ENCODE measurements at places on chromosomes 16 and 17.

DNA sequence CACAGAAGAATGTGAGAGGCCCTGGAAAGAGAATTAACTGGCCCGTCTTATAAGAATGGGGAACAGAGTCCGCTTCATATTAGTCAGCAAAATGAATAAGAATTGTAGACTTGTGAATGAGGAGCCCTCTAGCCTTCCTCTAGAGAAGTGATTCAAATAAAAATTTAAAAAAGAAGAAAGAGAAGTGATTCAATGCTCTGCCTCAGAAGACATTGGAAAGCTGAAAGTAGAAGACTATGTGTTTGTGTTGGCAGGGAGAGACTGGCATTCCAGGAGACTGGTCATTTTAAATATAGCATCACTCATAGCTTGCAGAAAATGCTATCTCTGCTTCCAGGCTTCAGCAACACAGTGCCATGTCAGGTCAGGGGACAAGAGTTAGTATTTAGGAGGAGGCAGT lies 190.6 kb upstream of the HS3ST3A1 start:
- DNase-seq: no peak

- peak; percentile 83 for DNase-seq
Measured at GRCh38 chr17:17356149-17356930, 53.2 kb downstream of the NT5M start.

DNA sequence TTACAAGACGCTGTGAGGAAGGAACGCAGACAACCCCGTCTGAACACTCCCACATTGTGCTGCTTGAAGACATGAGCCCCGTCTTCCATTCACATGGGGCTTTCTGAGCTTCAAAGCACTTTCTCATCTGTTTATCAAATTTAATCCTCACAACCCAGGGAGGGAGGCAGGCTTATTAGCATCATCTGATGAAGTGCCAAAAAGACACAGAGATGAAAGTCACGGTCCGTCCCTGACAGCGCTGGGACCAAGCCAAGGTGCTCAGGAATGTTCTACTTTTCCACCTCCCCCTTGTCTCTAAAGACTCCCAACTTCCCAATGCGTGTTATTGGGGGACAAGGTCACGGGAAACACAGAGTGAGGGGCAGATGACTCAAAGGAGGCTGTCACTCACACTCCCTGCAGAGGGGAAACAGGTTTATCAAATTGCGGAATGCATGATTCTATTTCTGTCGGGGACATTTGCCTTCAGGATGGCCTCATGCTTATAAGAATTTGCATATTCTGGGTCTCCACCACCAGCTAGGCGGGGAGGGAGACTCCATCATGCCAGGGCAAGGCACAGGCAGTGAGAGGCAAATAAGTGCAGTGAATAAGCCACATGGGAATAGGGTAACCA lies 10.7 kb downstream of the XYLT1 start:
- DNase-seq: no peak

DNA sequence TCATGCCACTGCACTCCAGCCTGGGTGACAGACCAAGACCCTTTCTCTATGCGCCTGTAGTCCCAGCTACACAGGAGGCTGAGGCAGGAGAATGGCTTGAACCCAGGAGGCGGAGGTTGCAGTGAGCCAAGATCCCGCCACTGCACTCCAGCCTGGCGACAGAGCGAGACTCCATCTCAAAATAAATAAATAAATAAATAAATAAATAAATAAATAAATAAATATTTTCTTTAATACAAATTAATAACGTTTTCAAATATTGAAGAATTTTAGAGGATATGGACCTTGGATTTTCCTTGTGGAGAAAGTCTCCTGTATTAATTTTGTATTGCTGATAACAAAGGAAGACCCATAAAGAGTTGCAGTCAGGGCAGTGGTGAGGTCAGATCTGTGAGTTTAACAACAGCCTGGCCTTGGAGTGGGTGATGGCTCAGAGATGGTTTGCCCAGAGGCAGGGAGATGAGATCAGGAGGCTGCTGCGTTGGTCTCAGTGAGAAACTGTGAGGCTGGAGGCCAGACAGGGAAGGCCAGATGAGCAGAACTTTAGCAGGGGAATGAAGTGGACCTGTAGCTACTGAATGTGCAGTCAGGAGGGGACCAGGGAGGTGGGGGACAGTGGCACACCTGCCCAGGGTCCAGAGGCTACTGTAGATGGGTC lies 4.4 kb upstream of the ASGR1 start:
- no peak for DNase-seq

DNA sequence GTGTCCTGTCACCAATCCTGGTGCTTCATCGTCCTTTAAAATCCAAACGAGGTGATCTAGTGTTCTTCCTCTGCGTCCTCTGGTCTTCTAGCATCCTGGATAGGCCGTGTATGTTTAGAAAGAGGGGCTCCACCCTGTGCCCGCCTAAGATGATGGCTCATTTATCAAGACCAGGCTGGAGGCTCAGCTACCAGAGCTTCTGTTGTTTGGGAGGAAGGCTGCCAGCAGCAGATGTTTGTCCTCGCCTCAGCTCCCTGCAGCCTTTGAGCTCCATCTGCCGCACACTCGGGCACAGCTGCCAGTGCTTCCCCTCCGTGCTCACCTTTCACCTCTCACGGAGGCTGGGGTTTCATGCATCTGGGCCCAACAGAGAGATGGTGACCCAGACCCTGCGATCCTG lies 954.7 kb upstream of the RBFOX1 start:
- DNase-seq: no peak

DNA sequence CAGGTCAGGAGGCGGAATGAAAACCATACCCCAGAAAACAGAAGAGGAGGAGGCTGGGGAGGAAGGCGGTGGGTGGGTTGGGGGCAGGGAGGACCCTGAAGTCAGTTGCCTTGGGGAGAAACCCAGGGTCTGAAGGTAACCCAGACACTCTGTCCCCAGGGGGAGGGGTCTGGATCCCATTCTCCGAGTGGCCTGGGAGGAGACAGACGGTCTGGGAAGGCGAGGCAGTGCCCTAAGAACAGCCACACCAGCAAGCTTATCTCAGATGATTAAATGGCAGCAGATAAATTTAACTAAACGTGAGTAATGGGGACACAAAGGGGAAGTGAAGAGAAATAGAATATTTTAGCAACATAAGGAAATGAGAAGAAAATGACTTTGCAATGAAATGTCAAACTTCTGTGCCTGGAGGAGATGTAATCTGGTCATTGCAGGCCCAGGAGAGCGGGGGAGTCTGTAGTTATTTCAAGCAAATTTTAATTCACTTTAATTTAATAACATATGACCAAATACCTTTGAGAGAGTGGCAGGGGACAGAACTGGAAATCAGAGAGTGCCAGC lies 21.4 kb upstream of the ZFP90 start:
- DNase-seq: no peak

DNA sequence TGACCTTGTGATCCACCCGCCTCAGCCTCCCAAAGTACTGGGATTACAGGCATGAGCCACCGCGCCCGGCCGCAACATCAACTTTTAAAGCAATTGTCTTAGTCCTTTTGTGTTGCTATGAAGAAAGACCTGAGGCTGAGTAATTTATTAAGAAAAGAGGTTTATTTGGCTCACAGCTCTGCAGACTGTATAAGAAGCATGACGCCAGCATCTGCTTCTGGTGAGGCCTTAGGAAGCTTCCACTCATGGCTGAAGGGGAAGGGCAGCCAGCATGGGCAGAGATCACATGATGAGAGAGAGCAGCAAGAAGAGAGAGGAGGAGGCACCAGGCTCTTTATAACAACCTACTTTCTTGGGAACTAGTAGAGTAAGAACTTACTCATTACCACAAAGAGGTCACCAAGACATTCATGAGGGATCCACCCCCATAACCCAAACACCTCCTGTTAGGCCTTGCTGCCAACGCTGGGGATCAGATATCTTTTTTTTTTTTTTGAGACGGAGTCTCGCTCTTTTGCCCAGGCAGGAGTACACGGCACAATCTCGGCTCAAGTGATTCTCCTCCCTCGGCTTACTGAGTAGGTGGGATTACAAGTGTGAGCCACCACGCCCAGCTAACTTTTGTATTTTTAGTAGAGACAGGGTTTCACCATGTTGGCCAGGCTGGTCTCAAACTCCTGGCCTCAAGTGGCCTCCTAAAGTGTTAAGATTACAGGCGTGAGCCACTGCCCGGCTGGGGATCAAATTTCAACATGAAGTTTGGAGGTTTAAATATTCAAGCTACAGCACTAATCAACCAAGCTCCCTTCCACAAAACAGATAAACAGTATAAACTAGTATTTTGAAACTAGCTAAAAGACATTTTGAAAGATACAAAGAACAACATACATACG lies 21.4 kb upstream of the GPT2 start:
- DNase-seq: no peak

DNA sequence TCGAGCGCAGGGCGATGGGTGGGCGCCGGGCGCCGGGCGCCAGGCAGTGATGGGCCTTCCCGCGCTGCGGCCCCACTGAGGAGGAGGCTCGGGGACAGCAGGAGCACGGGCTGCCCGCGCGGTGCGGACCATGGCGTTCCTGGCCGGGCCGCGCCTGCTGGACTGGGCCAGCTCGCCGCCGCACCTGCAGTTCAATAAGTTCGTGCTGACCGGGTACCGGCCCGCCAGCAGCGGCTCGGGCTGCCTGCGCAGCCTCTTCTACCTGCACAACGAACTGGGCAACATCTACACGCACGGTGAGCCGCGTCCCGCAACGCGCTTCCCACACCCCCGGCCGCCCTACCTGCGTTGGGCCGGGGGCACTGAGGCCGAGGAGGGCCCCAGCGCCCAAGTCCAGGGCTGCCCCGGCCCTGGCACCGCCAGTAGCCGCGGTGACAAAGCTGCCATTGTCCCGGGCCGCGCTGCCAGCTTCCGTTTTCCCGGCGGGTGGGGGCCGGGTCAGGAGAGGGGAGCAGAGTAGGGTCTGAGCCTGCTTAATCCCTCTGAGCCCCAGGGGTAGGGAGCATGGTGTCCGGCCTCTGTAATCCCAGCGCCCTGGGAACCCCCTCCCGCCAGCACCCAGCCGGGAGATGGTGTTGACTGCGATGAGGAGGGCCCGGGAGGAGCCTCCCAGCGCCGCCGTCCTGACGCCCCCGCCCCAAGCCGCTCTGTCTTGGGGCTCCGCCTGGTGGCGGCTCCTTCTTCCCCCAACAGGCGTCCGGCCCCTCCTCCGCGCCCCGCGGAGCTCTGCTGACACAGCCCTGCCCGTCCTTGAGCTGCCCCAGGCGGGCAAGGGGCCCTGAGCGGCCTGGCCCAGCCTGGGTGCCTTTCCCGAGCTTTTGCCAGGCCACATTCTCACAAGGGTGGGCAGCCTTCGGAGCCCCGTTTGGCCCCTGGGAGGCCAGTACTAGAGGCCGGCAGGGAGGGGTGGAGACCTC lies 685 bp downstream of the PAQR4 start:
- DNase-seq: peak; percentile 79

DNA sequence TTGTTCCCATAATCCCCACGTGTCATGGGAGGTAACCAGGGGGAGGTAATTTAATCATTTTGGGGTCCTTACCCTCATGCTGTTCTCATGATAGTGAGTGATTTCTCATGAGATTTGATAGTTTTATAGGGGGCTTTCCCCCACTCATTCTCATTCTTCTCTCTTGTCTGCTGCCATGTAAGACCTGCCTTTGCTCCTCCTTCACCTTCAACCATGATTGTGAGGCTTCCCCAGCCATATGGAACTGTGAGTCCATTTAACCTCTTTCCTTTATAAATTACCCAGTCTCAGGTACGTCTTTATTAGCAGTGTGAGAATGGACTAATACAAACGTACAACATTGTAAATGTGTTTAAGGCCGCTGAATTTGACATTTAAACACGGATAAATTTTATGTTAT lies 35.5 kb upstream of the APOH start:
- no peak for DNase-seq

DNA sequence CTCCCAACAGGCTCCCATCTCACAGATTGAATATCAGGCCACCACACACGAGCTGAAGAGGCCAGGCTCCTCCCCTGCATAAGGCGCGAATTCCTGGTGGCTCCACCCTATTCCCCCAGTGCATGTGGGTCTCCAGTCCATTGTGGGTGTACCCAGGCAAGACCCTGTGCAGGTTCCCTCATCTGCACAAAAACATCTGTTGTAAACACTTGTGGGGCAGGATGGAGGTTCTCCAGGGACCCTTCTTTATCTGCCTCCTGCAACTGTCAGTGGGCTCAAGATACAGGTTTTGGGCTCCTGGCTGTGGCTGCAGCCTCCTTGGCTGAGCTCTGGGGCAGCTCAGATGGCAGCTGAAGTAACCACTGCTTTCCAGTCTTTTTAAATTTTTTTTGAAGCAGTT lies 17.6 kb upstream of the LGALS9 start:
- no peak for DNase-seq

DNA sequence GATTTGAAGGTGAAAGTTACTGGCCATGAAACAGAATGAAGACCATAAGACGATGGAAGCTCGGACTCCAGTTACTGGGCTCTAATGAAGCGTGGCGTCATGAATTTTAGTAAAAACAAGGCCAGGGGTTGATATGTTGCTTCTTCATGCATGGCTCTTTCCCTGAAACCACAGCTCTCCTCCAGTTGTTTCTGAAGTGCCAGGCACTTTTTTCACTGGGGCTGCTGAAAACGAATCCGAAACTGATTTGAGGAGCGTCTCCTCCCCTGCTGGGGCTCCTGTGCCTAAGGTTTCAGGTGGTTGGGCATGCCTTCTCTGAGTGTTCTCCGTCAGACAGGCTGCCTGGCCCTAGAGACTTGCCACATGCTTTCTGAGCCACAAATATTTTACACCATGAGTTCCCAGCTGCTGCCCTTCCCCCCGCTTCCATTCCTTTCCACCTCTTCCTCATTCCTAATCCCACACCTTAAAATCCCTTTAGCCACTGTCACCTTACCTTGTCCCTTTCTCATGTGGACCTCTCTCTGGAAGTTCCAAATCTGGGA lies 3.7 kb upstream of the MYL4 start:
- peak; percentile 62 for DNase-seq

DNA sequence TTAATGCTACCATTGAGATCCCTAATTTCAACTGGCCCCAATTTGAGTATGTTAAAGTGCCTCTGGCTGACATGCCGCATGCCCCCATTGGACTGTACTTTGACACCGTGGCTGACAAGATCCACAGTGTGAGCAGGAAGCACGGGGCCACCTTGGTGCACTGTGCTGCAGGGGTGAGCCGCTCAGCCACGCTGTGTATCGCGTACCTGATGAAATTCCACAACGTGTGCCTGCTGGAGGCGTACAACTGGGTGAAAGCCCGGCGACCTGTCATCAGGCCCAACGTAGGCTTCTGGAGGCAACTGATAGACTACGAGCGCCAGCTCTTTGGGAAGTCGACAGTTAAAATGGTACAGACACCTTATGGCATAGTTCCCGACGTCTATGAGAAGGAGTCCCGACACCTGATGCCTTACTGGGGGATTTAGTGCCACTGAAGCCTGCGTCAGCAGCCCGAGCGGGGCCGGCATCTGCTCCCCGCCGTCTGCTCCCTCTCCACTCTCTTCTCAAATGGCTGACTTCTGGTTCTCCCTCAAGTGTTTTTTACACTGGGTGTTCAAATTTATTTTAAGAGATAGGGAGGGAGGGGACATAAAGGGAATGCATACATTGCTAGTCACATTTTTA lies 22.9 kb downstream of the DUSP14 start:
- no peak for DNase-seq

DNA sequence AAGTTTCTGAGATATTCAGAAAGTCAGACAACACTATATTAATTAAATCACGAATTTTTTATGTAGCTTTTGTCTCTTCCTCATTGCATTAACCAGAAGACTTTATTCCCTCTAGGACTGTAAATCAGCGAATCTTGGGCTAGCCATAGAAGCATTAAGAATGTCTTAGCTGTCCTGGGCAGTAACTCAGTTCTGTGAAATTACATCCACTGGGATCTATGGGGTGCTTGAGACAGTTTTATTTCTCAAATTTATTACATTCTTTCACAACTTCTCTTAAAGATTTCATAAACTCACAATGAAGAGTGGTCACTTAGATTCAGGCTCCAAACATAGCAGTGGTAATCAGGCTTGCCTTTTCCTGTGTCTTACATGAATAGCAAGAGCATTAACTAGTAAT lies 1153.4 kb downstream of the CDH8 start:
- no peak for DNase-seq
